ENCODE measurements at places on chromosomes 4 and X. TPM values are rescaled to one million over a fixed set of nuclear protein-coding genes. Genes with fewer than 3 reads are reported as not detected.

Gene SYNPO2
- 22.9 TPM for total RNA-seq

Gene INPP4B
- total RNA-seq, result 9.0 TPM

Gene TNMD
- total RNA-seq, result 2.3 TPM

Gene ATP1B4
- total RNA-seq, result not detected

Gene MCF2
- total RNA-seq, result 0.22 TPM

Gene NAT8L
- 14.9 TPM for total RNA-seq

Gene TCEAL8
- total RNA-seq, result 99.8 TPM

Gene PPP1R3F
- 8.0 TPM for total RNA-seq

Gene NPNT
- 23.2 TPM for total RNA-seq

Gene LSM6
- 41.1 TPM for total RNA-seq

Gene MAGEB4
- total RNA-seq, result not detected

Gene COX7B2
- not detected for total RNA-seq

Gene ANKRD17
- total RNA-seq, result 77.7 TPM

Gene TXK
- total RNA-seq, result 1.3 TPM

Gene GAGE12H
- not detected for total RNA-seq

Gene HDAC6
- 104 TPM for total RNA-seq

Gene PNMA5
- not detected for total RNA-seq

Gene TDO2
- total RNA-seq, result 8.0 TPM

Gene AVPR2
- total RNA-seq, result not detected

Gene ITM2A
- total RNA-seq, result 5.9 TPM

Gene FAM9C
- 0.67 TPM for total RNA-seq

Gene TKTL1
- total RNA-seq, result 0.56 TPM

Gene DRP2
- total RNA-seq, result 0.14 TPM

Gene PRSS12
- total RNA-seq, result 14.1 TPM

Gene MBTPS2
- 21.8 TPM for total RNA-seq

Gene ABCB7
- total RNA-seq, result 29.4 TPM
